CD4-positive, CD25-positive, alpha-beta regulatory T cell (primary cell): ENCODE measurements at places on chromosomes 6 and 20. TPM values are rescaled to one million over a fixed set of nuclear protein-coding genes. Genes with fewer than 3 reads are reported as not detected.

FRMD1 gene
- total RNA-seq = not detected

ARMC12 gene
- total RNA-seq = 0.57 TPM

SLC13A3 gene
- 0.67 TPM for total RNA-seq

OOEP gene
- total RNA-seq = 0.69 TPM

ARMH2 gene
- total RNA-seq = 1.8 TPM

SAMD3 gene
- 49.6 TPM for total RNA-seq

ADGRF5 gene
- not detected for total RNA-seq

TFAP2C gene
- total RNA-seq = not detected

CST7 gene
- total RNA-seq = 30.7 TPM

SNAP25 gene
- total RNA-seq = not detected
